ENCODE measurements at places on chromosomes 13 and 19. TPM values are rescaled to one million over a fixed set of nuclear protein-coding genes. Genes with fewer than 3 reads are reported as not detected.

The ATP4B gene
- 0.16 TPM for total RNA-seq

The DHPS gene
- 75.9 TPM for total RNA-seq

The MEX3D gene
- 19.3 TPM for total RNA-seq

The PSG4 gene
- total RNA-seq = 0.35 TPM

The PSG1 gene
- not detected for total RNA-seq

The CLEC4M gene
- 0.54 TPM for total RNA-seq

The LIM2 gene
- total RNA-seq = not detected

The NLRP4 gene
- 0.06 TPM for total RNA-seq

The C1QTNF9B gene
- not detected for total RNA-seq

The ZNF793 gene
- total RNA-seq = 12.9 TPM

The OPA3 gene
- 19.1 TPM for total RNA-seq

The CEACAM6 gene
- total RNA-seq = not detected

The OVOL3 gene
- not detected for total RNA-seq

The EBI3 gene
- 8.3 TPM for total RNA-seq

The IFT88 gene
- total RNA-seq = 30.3 TPM

The NKPD1 gene
- total RNA-seq = 0.09 TPM

The IL17D gene
- 0.44 TPM for total RNA-seq

The FRY gene
- 69.5 TPM for total RNA-seq

The ZNF574 gene
- 12.7 TPM for total RNA-seq

The PBX4 gene
- 5.7 TPM for total RNA-seq

The HIF3A gene
- total RNA-seq = 40.4 TPM

The ZNF442 gene
- total RNA-seq = 9.1 TPM

The ZNF730 gene
- total RNA-seq = 0.60 TPM

The LGALS14 gene
- total RNA-seq = not detected

The METTL21C gene
- total RNA-seq = not detected

The C19orf81 gene
- total RNA-seq = 3.0 TPM
